Activated CD8-positive, alpha-beta T cell treated with anti-CD3 and anti-CD28 coated beads for 36 hours (primary cell): ENCODE measurements at places on chromosomes 6 and 20. TPM values are rescaled to one million over a fixed set of nuclear protein-coding genes. Genes with fewer than 3 reads are reported as not detected.

DNA sequence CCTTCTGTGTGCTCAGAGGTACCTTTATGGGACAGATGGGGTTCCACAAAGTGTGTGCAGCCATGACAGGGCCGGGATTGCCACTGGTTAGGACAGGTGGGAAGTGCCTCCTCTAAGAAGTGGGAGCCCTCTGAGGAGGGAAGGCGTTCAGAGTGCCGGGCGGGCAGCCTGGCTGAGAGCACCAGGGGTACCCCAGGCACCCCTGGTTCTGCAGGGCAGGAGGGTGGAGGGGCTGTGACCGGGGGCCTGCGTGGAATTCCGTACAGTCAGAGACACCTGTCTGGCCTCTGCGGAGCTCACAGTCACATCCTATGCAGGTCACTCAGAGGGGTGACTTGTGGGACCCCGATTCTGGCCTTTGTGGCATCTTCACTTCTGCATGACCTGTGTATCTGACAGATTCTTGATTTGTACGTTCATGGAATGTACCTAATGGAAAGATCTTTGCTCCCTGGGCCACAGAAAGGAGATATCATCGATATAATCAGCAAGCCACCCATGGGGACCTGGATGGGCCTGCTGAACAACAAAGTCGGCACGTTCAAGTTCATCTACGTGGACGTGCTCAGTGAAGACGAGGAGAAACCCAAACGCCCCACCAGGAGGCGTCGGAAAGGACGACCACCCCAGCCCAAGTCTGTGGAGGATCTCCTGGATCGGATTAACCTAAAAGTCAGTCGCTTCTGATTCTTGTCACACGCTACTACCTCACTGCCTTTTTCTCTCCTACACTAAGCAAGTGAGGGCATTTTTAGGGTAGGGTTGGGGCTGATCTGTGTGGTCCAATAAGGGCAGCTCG lies 190.9 kb downstream of the SASH1 start:
- no peak for DNase-seq

DNA sequence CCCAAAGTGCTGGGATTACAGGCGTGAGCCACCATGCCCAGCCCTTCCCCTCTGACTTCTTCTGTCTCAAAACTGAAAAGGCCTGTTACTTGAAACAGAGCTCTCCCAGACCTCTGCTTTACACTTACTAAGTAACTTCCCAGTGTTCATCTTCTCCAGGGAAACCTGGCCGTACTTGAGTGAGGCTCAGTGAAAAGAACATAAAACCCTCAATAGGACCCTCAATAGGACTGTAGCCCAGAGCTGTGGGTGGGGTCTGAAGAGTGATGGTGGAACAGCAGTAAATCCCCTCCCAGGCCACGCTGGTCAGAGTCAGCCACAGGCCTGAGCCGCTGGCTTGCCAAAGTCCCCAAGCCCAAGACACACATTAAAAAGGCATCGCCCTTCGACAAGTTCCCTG lies 145.4 kb downstream of the NFATC2 start:
- DNase-seq: no peak

DNA sequence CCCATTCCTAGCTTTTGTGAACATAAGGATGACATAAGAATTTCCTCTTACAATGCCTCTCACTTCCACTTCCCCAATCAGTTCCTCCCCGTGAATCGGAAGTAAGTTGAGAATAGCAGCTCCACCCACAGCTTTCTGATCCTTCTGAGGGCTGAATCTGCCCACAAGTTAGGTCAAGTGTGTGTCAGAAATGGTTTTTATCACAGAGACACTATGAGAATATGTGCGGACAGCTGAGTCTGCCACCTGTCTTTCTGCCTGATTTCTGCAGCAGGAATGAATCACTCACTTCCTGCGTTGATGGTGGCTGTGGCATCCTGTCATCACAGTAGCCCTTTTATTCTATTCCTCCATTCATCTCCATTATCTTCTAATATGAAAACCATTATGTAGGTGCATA lies 70.2 kb downstream of the RIN2 start:
- DNase-seq: peak; percentile 67

DNA sequence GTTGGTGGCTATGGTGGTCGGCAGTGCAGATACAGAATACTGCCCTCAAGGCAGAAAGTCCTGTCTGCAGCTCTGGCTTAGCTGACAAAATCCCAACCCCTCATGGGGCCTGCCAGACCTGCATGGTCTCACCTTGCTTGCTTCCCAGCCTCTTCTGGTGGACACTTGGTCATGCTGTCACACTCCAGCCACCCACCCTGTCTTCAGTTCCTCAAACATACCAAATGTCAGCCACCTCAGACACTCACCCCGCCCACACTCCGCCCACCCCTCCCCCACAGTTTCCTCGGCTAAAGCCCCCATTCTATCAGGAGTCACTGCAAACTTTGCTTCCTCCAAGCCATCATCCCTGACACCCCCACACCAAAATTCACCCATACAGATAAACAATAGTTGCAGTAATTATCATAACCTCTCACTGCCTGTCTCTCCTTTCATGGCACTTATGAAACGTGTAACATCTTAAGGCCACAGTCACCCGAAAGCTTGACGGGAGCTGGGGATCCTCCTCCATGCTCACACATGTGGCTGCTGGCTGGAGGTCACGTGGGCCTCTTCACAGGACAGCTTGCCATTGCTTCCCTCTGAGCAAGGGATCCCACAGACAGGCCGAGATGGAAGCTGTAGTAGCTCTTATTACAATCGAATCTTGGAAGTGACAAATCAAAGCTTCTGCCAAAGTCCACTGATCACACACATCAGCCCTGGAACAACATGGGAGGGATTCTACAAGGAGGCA lies 202.2 kb downstream of the PTPRT start:
- no peak for DNase-seq

The TTK gene
- 31.6 TPM for total RNA-seq

The OPN5 gene
- total RNA-seq: not detected

DNA sequence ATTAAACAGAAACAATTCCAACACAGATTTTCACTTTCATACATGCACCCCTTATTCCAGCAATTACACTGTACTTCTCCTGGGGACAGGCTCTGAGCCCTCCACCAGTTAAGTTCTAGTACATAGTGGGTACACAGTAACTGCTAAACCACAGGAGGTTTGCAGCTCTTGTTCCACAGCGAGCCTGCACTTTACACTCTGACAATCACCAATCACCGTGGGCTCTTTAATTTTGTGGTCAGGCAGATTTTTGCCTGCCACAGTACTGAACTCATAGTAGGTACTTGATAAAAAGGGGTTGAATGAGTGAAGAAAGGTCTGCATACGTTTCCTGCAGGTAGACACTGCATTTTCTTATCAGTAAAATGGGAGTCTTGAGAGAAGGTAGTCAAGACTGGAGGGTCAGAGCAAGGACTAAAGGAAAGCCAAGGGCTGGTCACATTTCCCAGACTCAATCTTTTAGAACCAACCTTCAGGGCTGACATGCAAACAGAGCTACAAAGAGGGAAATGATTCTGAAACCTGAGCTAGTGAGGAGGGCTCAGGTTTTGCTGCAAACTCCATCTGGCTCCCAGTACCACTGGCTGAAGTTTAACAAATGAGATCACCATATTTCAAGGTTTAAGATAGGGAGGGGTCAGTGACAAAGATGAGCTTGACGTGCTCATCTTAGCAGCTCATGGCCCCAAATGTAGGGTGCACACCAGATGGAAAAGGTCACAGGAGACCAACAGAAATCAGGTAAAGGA lies 404.6 kb downstream of the BTBD9 start:
- no peak for DNase-seq

DNA sequence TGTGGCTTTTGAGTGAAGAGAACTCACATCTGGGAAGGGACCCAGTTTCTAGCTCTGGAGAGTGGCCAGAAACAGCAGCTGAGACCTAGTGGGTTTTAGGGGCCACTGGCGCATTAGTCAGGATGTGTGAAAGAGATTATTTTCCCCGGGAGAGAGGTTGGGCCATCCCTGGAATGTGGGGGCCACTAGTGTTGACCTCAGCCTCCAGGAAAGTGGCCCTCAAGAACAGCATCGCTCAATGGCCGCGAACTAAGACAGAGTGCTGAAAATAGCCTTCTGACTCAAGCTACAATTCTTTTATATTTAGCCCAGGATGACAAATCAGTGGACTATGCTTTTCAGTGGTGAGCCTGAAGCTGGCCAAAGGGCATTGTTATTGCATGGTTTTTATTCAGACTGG lies 210.4 kb upstream of the RNF24 start:
- DNase-seq: no peak

DNA sequence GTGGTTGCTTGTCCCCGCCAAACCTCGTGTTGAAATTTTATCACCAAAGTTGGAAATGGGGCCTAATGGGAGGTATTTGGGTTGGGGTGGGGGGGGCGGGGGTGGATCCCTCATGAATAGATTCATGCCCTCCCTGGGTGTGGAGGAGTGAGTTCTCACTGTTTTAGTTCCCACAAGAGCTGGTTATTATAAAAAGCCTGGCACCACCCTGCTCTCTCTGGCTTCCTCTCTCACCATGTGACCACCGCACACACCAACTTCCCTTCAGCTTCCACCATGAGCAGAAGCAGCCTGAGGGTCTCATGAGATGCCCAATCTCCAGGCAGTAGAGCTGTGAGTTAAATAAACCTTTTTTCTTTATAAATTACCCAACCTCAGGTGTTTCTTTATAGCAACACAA lies 111.3 kb downstream of the PRDM1 start:
- DNase-seq: peak; percentile 29

The ESR1 gene
- 0.38 TPM for total RNA-seq

DNA sequence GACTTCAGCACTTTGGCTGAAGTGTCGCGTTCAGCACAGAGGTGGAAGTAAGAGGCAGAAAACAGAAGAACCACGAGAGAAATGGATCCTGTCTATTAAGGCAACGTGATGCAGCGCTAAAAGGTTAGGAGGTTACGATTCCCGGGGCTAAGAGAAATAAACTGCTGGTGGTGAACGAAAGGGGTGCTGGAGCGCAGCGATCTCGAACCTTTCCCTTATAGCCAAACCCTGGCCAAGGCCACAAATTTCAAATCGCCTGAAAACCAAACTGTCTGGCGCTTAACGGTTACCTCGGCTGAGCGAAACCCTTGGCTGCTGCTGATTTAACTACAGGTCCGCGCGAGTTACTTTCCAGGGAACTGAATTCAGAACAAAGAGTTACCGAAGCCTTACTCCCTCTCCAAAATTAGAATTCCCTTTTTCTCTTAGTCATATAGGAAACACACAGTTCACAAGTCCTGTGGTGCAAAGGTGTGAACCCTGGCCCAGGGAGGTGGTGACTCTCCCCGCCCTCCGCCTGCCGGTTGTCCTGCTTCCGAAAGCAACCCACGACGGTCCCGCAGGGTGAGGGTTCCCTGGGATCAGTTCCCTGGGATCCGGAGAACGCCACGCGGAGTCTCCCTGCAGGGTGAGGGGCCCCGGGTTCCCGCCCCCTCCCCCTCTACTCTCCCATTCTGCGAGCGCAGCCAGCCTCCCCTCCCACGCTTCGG lies 1.3 kb upstream of the SLC35D3 start:
- DNase-seq: peak; percentile 27
